ENCODE measurements at places on chromosomes 2 and 18.
A peak's percentile ranks its signal among the peaks of the same experiment; 100 is the strongest.

- DNase-seq, result no peak
Observed at GRCh38 chr2:159165048-159165447, 121.5 kb downstream of the WDSUB1 start.

DNA sequence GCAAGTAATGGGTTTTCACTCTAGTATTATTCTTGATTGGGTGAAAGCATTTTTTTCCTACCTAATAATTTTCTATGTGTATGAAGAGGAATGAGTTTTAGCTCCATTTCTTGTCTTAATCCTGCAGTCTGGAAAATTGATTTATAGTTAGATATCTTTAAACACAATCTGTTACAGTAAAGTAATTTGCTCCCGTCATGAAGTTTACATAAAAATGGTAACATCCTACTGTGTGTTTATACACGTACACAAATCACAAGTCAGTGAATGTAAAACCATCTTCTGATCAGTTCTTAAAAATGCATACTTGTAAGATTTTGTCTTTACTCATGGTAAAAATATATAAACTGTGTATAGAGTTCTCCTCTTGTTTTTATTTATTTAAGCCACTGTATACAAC, 51.1 kb downstream of the MAP2 start:
- DNase-seq, result no peak

- no peak for DNase-seq
Observed at GRCh38 chr18:46239998-46240397, 135.8 kb downstream of the HAUS1 start.

- no peak for DNase-seq
Observed at GRCh38 chr2:165575044-165575615, 105.6 kb downstream of the CSRNP3 start.

GRCh38 chr18:69718912-69719547, 228.6 kb downstream of the CD226 start:
- no peak for DNase-seq

GRCh38 chr2:113826346-113827285, 63.3 kb upstream of the ACTR3 start:
- peak; percentile 35 for DNase-seq

DNA sequence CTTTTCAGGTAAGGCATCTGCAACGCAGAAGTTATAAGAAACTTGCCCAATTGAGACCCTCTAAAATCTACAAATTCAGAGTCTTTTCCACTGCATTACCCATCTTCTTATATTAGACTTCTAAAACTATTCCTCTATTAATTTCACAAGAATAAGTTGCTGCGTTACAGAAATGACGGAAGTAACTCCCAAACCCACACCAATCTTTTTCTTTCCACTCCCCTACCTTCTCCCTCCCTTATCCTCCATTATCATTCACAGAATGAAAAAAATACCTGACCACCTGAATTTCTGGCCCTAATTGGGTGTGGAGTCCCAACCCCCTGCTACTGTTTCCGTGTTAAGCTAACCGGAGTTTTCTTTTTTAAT, 689 bp downstream of the RPRD1A start:
- DNase-seq, result peak; percentile 5

- peak; percentile 64 for DNase-seq
Observed at GRCh38 chr2:195531754-195532153, 125.3 kb upstream of the SLC39A10 start.

Measured in astrocyte of the hippocampus (primary cell).